ENCODE measurements at places on chromosomes 7 and 10.

DNA sequence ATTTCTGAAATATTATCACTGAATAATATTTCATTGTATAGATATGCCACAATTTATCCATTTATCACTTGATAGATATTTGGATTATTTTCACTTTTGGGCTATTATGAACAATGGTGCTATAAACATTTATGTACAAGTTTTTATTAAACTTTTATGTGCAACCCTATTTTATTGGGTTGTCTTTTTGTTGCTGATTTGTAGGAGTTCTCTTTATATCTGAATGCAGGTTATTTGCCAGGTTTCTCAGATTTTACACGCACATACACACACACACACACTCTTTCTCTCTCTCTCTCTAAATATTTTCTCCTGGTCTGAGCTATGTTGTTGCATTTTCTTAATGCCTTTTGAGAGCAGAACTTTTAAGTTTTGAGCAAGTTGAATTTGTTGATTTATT, 36.2 kb downstream of the ADK start:
- DNase-seq: no peak

- DNase-seq: no peak
These were observed 526.6 kb downstream of the ZNF33B start for GRCh38 chr10:42111661-42112330.

- DNase-seq: no peak
These were observed 218.5 kb downstream of the CXCL12 start for GRCh38 chr10:44166441-44166840.

- no peak for DNase-seq
These were observed 3.0 kb downstream of the VOPP1 start for GRCh38 chr7:55569269-55569663.

DNA sequence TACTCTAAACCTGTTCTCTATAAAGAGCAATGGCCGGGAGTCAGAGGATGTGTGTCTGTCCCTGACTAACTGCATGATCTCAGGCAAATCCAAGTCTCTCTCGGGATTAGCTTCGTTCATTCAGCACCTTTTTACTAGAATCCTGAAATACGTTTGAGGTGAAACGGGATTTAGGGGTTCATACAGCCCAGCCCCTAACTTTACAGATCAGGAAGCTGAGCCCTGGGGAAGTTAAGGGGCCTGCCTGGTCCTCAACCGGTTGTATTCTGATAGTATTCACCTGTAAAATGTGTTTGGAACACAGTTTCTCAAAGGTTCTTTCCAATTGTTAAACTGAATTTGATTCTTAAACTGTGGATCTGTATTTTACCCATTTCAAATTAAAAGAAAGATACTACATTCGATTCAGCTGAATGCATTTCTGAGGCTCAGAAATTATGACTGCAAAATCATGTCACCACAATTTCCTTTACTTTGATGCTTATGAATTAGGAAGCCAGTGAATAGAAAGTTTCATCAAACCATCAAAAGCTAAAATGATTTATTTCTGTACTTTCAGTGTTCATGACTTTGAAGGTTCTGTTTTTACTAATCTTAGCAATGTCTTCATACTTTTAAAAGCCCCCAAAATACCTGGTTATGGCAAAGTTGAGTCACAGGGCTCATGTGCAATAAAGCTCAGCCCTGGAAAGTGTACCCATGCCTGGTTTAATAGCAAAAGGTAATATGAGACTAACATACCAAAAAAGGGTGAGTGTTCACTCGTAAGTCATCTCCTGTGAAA, 28.9 kb upstream of the EZH2 start:
- DNase-seq: no peak

GRCh38 chr7:73909051-73909941, 48.3 kb downstream of the TMEM270 start:
- DNase-seq: no peak

GRCh38 chr10:3829156-3830050, 44.4 kb upstream of the KLF6 start:
- DNase-seq: no peak

DNA sequence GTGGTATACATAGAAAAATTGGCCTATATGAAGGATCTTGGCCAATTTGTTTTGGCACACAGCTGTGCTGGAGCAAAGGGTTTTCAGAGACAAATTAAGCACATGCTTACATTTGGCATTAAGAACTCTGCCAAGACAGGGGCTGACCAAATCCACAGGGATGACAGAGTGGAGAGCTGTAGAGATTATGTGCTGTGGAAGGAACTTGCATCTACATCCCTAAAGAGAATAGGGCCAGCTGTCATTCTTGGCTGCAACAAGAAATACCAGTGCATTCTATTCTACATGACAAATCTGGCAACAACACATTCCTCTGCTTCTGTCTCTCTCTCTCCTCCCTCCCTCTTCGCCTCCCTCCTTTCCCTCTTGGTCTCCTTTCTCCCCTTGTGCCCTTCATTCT, 75.6 kb downstream of the POM121L12 start:
- no peak for DNase-seq

DNA sequence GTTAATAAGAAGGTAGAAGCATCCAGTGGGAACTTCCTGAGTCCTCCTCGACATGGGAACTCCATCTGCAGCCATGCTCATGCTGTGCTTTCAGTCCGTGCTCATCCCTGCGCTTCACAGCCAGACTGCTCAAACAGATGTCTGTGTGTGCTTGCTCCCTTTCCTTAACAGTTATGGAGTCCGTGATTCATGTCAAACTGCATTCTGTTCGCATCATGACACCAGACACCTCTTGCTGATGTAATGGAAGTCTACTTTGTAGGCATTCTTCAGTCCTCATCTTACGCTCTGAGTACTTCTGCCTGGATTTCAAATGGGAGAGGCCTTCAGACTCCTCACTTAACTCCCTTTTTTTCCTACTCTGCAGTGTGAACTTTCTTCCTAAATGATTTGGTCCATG, 304.9 kb downstream of the SUGCT start:
- DNase-seq: no peak

DNA sequence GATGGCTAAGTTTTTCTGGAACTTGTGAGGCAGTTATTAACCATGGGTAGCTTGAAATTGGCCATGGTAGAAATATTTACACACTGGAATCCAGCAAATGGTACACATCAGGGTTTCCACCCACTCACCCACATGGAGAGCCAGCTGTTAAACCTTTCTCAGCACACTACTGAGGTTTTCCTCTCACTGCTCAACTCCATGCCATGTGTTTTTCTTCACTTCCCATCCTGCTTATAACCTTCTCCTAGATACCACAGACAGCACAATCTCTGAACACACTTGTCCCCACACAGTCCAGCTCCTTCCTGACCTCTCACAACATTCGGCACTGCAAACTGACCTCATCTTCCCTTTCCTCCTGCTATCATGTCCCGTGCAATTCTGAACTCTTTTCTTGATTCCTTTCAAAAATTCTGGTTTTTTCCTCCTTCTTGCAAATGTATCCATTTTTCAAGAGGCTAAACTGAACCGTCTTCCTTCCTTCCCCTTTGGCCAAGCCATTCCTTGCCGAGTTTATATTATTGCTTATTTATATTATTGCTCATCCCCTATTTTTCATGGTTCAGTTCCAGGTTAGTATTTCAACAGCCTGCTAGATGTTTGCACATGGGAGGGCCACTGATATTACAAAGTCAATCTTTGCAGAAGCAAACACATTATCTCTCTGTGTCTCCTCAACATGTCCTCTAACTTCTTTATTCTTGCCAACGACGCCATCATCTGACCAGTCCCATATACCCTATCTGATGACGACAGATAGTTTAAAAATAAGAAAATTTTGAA, 606.4 kb downstream of the SORCS1 start:
- no peak for DNase-seq

DNA sequence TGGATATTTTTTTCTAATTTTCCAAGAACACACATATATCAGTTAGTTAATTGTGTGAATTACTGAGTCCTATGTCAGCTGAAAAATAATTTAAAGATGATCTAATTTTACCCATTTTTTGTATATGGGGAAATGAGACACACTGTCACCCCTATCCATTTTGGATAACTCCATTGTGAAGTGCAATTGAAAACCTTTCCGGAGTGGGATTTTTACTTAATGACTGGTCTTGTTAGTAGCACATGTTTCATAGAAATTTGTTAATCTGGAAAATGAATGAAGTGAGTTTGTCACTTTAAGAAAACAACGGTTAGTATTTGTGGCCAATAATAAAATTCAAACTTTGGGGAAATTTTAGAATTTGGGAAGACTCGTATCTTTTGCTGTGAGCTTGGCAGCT, 2.0 kb downstream of the GARS1 start:
- no peak for DNase-seq

- no peak for DNase-seq
These were observed 55.6 kb downstream of the OSBPL3 start for GRCh38 chr7:24924375-24924774.

- no peak for DNase-seq
These were observed 70.0 kb upstream of the CYP26C1 start for GRCh38 chr10:92990615-92991014.

DNA sequence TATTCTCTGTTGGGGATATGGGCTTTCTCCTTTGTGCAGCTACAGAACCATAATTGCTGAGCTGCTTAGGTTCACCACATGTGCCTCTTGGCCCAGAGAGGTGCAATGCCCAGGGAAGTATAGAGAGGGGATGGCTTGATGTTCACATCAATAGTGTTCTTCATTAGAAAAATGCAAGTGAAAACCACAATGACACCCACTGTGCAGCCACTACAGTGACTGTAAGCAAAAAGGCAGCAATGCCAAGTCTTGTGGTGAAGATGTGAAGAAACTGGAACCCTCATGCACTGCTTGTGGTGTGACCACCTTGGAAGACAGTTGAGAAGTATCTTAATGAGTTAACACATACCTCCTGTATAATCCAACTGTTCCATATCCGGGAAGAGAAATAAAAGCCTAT, 318.9 kb upstream of the ZMIZ1 start:
- no peak for DNase-seq

GRCh38 chr7:108026647-108027046, 23.7 kb upstream of the LAMB1 start:
- DNase-seq: no peak

GRCh38 chr7:149804106-149804505, 30.7 kb upstream of the ZNF467 start:
- DNase-seq: no peak

DNA sequence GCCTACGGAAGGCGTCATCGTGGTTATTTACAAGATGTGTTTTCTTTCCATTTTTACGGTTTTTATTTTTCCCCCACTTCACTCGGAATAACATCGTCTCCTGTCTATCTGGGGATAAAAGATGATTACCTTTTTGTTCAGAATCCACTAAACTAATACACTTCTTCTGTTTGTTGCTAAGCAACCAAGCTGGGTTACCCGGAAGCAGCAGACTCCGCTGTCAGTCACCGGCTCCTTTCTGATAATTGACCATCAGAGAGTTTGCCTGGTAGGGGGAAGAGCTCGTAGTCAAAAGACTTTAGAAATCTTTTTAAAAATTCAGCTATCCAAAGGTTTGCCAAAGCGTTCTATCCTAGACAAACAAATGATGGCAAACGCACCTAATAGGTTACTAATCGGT, 75.0 kb upstream of the SFMBT2 start:
- DNase-seq: no peak

- no peak for DNase-seq
These were observed 179.8 kb upstream of the PDE1C start for GRCh38 chr7:32250003-32250402.

DNA sequence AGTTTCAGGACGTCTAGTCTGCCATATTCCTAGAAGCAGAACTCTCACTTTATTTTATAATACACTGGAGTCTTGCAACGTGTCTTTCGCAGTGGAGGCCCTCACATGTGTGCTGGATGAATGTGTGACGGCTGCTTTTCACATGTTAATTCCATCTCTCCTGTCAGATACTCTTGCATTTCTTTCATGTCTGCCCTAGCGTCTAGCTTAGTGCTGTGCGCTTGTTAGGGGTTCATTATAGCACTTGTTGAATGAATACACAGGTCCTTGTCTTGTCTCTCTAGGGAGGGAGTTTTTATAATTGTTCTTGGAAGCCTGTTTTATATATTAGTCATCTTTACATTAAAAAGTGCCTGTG, 94.4 kb downstream of the MAP3K8 start:
- no peak for DNase-seq
